Cortex of kidney (tissue), 1 donor: ENCODE measurements at places on chromosomes 2 and 18.

DNA sequence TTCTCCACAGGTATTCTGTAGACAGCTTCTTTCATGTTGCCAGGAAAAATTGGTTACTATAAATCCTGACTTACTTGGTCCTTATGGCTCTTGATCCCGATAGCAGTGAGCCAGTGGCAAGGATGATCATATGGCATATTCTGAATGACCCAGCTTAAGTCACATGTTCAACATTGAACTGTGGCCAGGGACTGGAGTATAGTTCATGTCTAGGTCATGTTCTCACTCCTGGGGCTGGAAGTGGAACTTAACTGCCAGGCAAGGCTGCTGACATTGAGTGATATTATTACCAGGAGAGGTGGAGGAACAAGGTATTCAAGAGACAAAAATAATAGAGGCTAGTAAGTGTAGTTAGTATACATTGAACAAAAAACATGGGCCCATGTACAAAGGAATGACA is 26.2 kb downstream of the R3HDM1 start:
- DNase-seq = no peak

DNA sequence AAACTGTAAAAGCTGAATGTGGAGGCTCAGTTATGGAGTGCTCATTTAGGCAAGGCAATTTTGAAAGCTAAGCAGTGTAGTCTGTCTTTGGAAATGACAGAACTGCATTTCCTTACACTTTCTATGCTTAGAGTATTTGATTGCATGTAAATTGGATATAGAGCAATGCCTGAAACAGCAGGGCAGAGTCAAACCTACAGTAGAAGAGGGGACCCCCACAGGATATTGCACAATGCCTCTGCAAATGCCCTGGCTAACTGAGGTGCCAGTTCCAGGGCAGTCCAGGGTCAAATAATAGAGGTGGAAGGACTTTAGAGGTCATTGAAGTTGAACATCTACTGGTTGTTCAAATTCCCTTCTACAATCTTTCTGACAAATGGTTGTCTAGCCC is 2.2 kb downstream of the TMEM178A start:
- no peak for DNase-seq

DNA sequence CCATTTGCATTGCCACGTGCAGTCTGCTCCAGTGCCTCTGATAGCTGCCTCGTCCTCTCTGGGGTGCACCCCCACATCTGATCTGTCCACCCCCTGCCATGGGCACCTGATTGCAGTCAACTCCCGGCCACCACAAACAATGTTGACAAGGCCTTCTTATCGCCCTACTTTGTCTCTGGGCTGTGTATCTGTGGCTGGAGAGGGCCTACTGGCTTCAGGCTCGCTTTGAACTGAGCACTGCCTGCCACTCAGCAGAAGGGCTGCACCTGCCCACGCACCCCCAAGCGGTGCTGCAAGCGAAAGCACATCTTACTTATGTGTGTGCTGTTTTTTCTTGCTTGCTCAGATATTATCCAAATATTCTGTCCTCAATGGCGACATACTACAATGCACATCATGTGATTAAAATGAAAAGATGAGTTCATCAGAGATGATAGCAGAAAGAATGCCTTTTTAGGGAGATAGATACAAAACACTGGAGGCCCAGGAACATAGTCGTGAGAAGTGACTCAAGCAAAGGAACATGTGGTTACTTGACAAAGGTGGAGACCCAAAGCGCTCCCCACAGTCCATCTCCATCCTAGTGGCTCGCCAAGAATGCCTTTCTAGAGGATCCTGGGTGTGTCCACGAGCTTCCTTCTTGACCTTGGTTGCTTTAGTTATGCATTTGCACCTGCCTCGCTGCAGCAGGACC is 28.8 kb downstream of the FBLN7 start:
- no peak for DNase-seq

- no peak for DNase-seq
Observed at GRCh38 chr2:160257743-160258491, 57.8 kb upstream of the ITGB6 start.
